Iris pigment epithelial cell (primary cell): ENCODE measurements at places on chromosomes 1 and 21.
A peak's percentile ranks its signal among the peaks of the same experiment; 100 is the strongest.

- DNase-seq: peak; percentile 62
These were observed 16.8 kb downstream of the GNG4 start for GRCh38 chr1:235632506-235633401.

- no peak for DNase-seq
These were observed 64.5 kb upstream of the CSF1 start for GRCh38 chr1:109846162-109846561.

GRCh38 chr21:35573472-35574374, 486.6 kb downstream of the SETD4 start:
- DNase-seq: no peak

DNA sequence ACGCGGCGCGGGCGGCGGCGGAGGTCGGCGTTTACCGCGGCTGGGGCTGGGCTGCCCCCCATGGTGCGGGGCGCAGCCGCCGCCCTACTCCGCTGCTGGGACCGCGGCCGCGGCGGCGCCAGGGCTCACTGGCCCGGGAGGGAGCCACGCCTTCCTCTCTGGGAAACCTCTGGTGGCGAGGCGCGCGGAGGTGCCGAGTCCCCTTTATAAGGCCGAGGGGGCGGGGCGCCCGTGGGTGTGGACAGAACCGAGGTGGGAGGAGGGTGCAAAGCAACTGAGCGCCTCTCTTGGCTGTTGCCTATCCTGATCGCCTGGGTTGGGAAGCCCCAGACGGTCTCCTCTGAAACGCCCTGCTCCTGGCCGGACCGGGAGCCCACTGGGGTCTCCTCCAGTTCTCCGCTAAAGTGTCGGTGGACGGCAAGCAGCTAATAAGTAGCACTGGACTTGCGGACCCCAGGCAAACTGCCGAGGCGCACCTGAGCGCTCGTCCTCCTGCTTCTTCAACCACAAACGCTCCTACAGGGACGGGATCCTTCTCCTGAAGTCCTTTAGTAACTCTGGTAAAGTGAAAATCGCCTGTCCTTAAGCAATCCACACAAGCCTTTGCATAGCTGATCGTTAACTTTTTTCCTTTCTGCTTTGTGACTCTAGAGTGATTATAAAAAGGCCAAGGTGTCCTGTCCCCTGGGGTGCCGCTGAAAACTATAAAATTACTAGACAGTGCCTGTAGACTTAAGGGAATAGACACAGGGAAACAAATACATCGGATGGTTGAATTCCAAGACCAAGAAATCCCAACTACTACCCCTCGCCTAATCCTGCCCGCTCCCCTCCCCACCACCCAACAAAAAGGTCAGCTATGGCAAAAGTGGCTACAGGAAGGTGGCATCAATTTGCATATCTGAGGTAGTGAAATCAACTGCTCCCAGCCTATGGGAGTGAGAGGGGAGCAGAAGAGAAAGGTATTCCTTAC, at the start of gene PTGER3:
Gene PTGER3 (minus strand): TSS at position 182 of the 973 bp plus-strand sequence. CDS start 239 bp downstream, outside the sequence.
- no peak for DNase-seq

DNA sequence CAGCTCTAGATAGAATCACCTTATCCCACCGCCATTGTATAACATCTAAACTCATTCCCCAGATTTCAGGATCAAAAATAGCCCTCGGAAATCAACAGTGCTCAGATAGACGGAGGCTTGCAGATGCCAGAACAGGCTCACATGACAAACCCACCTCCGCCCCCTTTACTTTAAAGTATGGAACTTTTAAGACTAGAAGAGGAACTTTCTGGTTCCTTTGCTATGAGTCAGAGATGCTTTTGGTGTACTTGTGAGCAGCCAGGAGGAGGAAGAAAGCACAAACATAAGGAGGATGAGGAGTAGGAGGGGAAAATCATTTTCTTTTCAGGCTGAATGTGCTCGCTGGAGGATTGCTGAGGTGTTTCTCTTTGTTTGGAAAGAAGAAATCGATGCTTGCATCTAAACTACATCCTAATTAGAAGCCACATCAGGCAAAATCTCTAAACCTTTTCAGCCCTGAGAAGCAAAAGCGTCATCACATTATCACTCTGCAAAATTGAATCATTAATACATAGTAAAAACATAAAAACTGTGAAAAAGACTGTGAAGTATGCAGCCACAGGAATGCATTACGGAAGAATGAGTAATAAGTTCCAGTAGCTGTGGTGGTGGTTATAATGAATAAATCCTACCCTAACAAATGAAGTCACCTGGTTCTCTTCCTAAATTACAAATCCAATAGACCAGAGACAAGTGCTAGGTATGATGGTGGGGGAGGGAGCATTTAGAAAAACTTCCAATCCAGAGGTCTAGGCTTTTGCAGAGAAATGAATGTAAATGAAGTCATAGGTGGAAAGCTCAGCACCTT, 251.3 kb downstream of the KCNH1 start:
- peak; percentile 53 for DNase-seq

- DNase-seq: peak; percentile 58
These were observed 543 bp upstream of the KCNJ10 start for GRCh38 chr1:160070243-160071163.

DNA sequence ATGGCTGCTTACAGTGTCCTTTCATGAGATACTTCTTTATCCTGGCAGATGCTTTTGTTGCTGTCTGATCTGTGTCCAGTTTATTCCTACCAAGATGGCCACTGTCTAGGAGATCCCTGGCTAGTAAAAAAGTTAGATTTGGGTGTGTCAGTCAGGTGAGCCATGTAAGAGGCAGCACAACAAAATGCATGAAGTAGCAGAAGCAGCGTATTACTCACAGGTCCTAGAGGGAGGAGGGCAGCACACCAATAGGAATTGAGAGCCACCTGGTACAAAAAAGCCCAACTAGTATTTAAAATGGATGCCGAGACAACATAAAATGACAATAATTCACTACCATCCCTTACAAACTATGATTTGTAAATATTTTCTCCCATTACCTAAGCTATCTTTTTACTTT, 22.8 kb upstream of the ZNF697 start:
- DNase-seq: no peak

- no peak for DNase-seq
These were observed 121.3 kb downstream of the GRIK3 start for GRCh38 chr1:36913016-36913415.

GRCh38 chr1:168691541-168691940, 37.5 kb downstream of the DPT start:
- DNase-seq: no peak

DNA sequence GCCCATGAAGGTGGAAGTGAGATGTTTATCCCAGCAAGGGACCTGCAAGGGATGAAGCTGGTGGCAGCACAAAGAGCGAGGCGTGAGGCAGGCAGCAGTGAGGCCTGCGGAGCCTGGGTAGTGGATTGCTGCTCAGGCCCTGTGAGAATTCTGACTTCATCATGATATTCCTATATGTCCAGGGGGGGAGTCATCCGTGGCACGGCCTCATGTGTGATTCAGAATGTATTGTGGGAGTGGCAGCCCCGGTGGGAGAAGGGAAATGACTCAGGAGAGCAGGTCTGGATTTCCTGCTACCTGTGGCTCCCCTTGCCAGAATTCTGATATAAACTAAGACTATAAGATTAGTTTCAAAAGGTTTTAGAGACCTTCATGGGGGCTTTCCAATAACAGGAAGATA, 240.9 kb downstream of the CAMTA1 start:
- DNase-seq: peak; percentile 7

DNA sequence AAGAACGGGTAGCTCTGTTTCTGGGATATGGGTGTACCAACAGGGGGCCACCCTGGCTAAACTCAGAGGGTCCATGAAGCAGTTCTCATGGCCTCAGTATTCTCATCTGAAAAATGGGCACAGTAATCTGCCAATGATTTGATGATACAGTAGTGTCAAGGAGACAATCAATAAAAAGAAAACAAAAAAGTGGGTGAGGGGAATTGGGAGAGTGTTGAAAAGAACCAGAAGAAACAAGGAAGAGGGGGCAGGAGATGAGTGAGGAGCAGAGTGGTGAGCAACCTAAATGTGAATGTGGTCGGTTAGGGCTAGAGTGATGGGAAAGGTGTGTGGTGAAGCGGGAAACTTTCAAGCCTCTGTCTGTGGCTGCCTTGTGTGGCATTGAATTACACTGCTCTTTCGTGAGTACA, 2.0 kb downstream of the SLAMF7 start:
- no peak for DNase-seq

GRCh38 chr1:233005156-233005555, 54.7 kb downstream of the NTPCR start:
- DNase-seq: no peak

- DNase-seq: peak; percentile 93
These were observed 12.5 kb downstream of the RPS6KA1 start for GRCh38 chr1:26541816-26542711.

GRCh38 chr1:52239708-52240001, 97.8 kb downstream of the ZFYVE9 start:
- DNase-seq: no peak

DNA sequence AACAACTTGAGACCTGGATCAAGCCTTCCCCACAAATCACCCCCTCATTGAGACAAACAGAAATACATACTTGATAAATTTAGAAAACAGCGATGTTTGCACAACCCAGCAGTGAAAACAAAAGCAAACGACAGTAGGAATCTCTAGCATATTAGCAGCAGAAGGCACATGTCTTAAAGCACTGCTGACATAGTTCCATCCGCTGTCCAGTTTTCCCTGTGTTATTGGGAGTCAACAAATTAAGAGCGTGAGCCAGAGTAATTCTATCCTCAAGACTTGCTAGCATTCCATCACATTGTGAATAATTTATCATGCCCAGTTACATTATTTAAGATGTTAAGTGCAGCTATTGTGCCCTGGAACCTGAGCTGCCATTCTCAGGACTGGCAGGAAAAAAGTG, 55.3 kb downstream of the IGSF5 start:
- no peak for DNase-seq

GRCh38 chr1:43074244-43074643, 97.8 kb downstream of the EBNA1BP2 start:
- DNase-seq: no peak

DNA sequence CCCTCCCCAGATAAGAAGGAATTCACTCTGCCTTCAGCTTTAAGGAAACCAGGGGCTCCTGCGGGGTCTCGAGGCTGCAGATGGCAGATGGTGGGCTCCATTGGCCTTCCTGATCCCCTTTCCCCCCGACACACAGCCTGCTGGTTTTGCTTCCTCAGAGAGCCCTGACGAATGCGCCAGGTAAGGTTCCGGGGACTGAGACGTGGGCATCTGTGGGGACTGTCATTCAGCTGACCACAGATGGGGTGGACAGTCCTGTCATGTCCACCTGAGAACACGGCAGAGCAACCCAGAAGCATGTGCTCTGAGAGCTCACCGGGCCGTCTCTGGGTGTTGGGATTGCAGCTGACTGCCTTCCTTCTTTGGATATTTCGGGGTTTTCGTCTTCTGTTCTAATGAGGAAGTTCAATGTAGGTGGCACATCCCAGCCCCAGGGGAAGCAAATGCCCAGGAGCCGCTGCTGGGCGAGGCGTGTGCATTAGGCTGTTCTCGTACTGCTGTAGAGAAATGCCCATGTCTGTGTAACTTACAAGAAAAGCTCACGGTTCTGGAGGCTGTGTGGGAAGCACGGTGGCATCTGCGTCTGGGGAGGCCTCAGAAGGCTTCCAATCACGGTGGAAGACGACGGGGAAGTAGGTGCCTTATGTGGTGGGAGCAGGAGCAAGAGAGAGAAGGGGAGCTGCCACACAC, 22.6 kb upstream of the TTC34 start:
- DNase-seq: no peak

DNA sequence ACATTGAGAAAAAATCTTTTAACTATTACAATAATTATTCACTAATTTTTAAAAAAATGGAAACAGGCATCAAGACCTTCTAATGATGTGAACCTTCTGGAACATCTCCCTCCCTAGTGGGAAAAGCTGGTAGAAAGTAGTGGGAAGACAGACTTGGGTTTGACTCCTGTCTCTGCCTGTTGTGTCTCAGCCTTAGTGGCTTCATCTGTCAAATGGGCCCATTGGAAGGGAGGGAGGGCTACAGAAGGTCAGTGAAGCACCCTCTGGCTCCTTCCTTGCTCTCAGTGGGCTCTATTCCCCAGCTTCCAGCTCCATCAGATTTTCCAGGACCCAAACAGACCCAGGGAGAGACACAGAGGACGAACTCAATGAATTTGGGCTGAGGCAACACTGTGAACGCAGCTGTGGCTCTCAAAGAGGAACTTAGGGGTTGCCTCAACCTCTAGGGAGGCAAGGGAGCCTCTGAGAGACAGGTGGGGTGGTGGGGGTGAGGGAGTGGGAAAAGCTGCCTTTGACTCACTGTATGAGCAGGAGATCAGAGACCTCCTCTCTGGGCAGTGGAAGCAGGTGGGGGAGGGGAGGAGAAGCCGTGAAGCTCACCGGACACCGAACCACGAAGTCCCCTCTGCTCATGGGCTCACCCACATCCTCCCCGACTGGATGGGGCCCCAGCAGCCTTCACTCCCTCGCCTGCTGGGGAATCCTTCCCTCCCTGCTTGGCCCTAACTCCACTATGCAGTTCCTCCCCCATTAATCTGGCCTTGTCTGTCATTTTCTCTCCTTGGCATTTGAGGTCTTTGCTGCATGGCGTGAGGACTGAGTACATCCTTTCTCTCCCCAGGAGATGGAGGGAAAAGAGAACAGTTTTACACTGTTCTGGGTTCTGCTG, 4.5 kb downstream of the CNR2 start:
- no peak for DNase-seq

- DNase-seq: no peak
These were observed 200.9 kb upstream of the IVNS1ABP start for GRCh38 chr1:185517808-185518419.

- DNase-seq: no peak
These were observed 5.1 kb downstream of the NLRP3 start for GRCh38 chr1:247421074-247421473.

GRCh38 chr1:194644528-194644927, 1458.1 kb upstream of the B3GALT2 start:
- no peak for DNase-seq

GRCh38 chr1:182602935-182603645, 1.1 kb downstream of the RGS16 start:
- no peak for DNase-seq

GRCh38 chr21:45294509-45295291, 7.0 kb upstream of the POFUT2 start:
- peak; percentile 100 for DNase-seq

DNA sequence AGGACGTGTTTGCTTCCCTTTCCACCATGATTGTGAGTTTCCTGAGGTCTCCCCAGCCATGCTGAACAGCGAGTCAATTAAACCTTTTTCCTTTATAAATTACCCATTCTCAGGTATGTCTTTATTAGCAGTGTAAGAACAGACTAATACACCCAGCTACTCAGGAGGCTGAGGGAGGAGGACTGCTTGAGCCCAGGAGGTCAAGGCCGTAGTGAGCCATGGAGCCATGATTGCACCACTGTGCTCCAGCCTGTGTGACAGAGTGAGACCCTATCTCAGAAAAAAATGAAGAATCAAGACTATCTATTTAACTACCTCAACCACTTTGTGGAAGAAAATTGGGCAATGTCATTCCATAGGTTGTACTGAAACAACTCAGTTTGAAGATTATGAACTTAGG, 54.6 kb upstream of the SEC16B start:
- DNase-seq: no peak

- DNase-seq: no peak
These were observed 232.1 kb downstream of the DUSP10 start for GRCh38 chr1:221509575-221510355.

- peak; percentile 38 for DNase-seq
These were observed 257.3 kb downstream of the CAMTA1 start for GRCh38 chr1:7042322-7043190.

GRCh38 chr1:162391790-162392563, 10.4 kb downstream of the C1orf226 start:
- DNase-seq: peak; percentile 62
